ENCODE measurements at places on chromosomes 2 and 18. TPM values are rescaled to one million over a fixed set of nuclear protein-coding genes. Genes with fewer than 3 reads are reported as not detected.

RIT2 gene
- total RNA-seq = not detected

- no peak for DNase-seq
These were observed 1211.8 kb upstream of the SLC39A10 start for GRCh38 chr2:194445226-194445625.

- no peak for DNase-seq
These were observed 599.5 kb upstream of the SYT4 start for GRCh38 chr18:43876748-43877147.

DNA sequence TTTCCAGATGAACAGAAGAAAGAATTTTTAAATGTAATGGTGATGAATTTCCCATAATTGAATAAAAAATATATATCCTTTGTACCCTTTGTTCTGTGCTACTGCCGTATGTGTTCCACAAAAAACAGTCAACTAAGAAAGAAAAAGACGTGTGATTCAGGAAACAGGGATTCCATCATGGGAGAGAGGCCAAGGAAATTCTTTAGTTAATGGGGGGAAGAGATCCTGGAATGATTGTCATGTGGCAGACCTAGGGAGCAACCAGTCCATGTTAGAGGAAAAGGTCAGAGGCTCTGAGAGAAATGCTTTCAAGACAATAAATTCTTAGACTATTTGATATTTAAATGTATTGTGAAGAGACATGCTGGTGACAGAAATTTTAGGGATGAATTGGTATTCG is 76.6 kb downstream of the CPO start:
- no peak for DNase-seq

DNA sequence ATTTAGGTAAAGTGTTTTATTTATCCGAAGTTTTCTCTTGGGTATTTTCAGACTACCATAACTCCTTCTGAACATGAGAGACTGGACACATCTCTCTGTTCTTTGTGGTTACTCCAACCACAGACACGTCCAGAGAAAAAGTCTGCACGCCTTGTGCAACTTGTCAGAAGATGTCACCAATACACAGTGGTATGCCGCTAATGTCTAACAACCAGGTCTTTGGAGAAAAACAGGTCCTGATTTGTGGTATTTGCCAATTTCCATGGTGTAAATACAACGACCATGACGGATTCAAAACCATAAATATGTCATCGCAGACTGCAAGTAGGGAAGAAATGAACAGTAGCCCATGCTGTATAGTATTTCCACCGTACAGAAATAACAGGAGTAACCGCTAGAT is 620.6 kb upstream of the ID2 start:
- peak; percentile 34 for DNase-seq

All from SJCRH30 (cell line).